Activated CD8-positive, alpha-beta memory T cell treated with anti-CD3 and anti-CD28 coated beads for 48 hours (primary cell): ENCODE measurements at places on chromosomes 2 and 18.

- DNase-seq: no peak
These were observed 116.2 kb downstream of the TANC1 start for GRCh38 chr2:159084384-159085370.

DNA sequence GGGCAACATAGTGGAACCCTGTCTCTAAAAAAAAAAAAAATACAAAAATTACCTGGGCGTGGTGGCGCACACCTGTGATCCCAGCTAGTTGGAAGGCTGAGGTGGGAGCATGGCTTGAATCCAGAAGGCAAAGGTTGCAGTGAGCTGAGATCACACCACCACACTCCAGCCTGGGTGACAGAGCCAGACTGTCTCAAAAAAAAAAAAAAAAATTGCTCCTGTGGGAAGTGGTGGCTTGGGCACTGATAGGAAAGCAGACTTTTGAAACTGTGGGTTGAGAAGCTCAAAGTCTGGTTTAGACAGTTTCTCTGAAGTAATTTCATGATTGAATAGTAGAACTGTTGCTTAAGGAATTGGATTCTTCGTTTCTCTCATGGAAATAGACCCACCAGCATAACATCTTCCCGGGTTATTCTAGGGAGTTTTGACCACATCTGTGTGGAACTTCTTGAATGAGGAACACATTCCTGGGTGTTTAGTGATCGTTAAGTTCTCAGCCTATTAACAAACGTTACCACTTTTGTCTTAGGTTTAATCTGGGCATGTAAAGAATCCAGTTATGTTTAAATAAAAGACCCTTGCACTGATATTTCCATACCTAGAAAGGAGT is 33.5 kb downstream of the GRHL1 start:
- no peak for DNase-seq

DNA sequence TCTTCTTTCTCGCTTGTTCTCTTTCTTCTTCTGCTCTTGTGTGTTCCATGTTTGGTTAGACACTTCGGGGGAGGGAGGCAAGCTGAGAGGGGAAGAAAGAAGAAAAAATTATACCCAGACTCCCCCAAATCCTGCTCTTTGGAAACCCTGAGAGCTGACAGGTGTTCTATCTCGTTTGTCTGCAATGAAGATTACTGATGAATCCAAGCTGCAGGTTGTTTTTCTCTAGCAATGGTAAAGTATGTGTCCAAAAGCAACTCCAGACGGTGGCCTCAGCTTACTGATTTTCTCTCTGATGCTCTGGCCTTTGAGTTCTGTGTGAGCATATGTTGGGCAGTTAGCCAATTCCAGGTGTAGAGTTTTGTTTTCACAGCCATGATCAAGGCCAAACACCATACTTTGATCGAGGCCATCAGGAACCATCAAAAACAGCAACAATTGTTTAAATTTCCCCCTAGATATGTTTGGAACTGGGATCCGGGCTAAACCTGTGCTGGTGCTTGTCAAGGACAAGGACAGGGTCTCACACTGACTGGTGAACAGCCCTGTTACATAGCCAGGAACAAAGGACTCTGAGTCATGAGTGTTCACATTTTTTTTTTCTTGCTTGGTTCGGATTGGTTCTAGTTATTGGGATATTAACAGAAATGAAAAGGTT is 142.0 kb downstream of the PRKCE start:
- no peak for DNase-seq

DNA sequence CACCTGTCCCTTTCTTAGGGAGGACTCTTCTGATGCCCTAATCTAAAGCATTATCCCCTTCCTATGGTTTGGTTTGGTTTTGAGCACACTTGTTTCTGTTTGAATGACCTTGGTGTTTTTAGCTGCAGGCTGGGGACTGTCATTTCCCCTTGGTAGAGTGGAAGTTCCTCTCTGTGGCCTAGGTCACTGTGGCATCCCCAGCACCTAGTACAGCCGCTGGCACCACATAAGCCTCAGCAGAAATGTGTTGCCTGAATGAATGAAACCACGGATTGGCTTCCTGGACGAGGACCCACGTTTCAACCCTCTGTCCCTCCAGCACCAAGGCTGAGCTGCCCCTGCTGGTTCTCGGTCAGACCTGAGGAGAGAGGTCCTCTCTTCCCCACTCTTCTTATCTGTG is 159.9 kb downstream of the CTIF start:
- no peak for DNase-seq
